ENCODE measurements at places on chromosomes 3 and 15. TPM values are rescaled to one million over a fixed set of nuclear protein-coding genes. Genes with fewer than 3 reads are reported as not detected.
A peak's percentile ranks its signal among the peaks of the same experiment; 100 is the strongest.

- no peak for DNase-seq
Observed at GRCh38 chr15:61989667-61990066, 70.6 kb downstream of the VPS13C start.

DNA sequence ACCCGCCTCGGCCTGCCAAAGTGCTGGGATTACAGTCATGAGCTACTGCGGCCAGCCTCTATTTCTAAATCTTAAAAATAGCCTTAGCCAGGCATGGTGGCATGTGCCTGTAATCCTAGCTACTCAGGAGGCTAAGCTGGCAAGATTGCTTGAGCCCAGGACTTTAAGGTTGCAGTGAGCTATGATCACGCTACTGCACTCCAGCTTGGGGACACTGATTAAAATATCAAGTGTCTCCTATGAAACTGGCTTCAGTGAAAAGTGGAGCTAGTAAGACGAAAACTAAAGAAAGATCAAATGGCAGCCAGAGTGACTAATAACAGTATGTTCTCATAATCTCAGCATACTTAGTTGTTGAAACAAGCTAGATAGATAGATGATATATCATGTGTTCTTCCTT, 112.5 kb downstream of the STT3B start:
- DNase-seq: no peak

GRCh38 chr3:52270252-52270754, 8.1 kb downstream of the WDR82 start:
- no peak for DNase-seq

DNA sequence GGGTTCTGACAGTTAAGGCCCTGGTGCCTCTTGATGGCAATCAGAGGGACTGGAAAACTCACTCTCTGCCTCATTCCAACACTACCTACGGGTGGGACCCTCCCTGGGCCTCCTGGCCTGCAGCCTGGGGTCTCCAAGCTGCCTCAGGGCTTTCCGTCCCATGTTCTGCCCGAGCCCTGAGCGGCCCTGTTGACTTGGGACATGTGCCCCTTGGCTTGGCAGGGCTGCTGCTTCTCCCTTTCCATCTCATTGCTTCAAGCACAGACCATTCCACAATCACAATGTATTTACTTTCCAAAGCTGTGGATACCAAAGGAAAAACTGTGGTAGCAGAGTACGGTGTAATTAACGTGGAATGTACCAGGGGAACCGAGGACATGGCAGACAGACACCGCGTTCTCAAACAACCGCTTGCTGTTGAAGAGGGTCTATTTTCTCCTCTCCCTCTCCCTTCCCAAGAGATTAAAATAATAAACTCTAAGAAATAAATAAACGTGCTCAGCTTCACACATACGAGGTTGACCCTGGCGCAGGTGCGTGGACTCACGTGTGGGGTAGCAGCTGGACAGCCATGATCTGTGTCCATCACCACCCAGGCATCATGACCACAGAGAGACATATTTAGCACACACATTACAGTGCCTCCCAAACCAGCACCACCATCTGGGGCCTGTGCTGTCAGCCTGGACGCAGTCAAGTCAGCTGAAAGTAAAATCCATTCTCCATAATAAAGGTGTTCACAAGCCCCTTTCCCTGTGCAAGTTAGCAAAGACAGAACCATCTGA, 172.0 kb downstream of the XXYLT1 start:
- DNase-seq: no peak

- no peak for DNase-seq
Observed at GRCh38 chr15:77358545-77359240, 61.2 kb downstream of the PEAK1 start.

ZXDC gene
- 36.7 TPM for polyA plus RNA-seq

- peak; percentile 85 for DNase-seq
Observed at GRCh38 chr15:65421360-65422215, 1.2 kb downstream of the IGDCC4 start.

DNA sequence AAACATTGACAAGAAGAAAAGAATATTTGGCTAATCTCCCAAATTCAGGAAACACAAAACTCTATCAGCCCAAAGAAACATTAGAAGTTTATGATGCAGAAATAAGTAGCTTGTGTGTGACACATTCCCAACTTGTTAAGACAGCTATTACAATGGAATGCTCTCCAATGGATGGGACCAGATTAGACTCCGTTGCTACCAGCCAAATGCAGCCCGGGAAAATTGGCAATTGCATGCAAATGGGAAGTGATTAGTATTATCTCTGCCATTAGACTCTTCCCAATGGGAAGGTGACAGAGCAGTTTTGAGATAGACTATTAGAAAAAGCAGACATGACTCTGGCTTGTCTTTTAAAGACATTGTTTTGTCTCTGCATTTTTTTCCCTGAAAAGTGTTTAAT, 37.4 kb upstream of the KCNMB2 start:
- no peak for DNase-seq

DNA sequence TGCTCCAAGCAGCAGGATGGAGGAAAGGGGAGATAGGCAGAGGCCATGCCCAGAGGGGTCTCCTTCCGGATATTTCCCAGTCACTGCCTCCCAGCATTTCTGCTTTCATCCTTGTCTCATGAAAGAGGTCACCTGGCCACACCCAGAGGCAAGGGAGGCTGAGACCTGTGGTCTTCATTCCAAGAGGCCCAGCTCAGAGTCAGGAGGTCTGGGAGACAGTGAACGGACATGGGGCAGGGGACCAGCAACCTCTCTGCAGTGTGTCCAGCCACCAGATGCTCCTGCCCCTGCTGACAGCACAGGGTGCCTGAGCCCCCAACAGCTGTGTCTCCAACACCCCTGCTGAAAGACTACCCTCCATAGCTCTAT, 111.2 kb downstream of the CHSY1 start:
- DNase-seq: no peak

HRG gene
- polyA plus RNA-seq: 0.24 TPM

GRCh38 chr3:114597012-114597411, 303.2 kb downstream of the TIGIT start:
- no peak for DNase-seq

COL6A6 gene
- polyA plus RNA-seq: 32.3 TPM

DNA sequence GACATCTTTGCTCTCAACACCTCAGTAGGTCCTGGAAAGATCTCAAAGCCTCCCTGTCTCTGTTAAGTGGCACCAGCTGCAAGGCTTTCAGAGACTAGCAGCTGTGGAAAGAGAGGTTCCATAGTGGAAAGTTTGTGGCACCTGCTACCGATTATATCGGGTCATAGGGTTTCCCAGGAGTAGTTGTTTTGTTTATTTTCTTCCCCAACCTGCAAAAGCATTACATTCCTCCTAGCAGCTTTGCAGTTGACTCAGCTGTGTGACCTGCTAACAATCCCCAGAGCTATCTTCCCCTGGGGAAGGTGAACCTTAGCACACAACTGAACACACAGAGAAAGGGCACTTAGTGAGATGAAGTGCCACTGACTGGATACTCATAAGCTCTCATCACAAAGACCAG, 598.9 kb upstream of the GRM7 start:
- DNase-seq: no peak

GRCh38 chr3:171812811-171813210, 2.5 kb upstream of the PLD1 start:
- DNase-seq: no peak

MOBP gene
- polyA plus RNA-seq: 0.08 TPM

Data from left lung (tissue), 14 donors.